Kidney epithelial cell (primary cell): ENCODE measurements at places on chromosomes 2 and 18. TPM values are rescaled to one million over a fixed set of nuclear protein-coding genes. Genes with fewer than 3 reads are reported as not detected.

Gene ANTXR1
- total RNA-seq, result 35.5 TPM in 2 replicates

Gene HNMT
- 8.8 and 9.9 TPM in 2 replicates for total RNA-seq

Gene FAM124B
- total RNA-seq, result not detected in 2 replicates

Gene LYG2
- not detected in 2 replicates for total RNA-seq
